Peyer's patch (tissue), 4 donors: ENCODE measurements at places on chromosomes 2 and 18. TPM values are rescaled to one million over a fixed set of nuclear protein-coding genes. Genes with fewer than 3 reads are reported as not detected.
A peak's percentile ranks its signal among the peaks of the same experiment; 100 is the strongest.

PROM2 gene
- total RNA-seq: 53.6 TPM

GRCh38 chr2:46175419-46175818 is 121.8 kb upstream of the EPAS1 start:
- H3K4me1 ChIP-seq: no peaks in the 10 kb centered on the region
- no peaks in the 10 kb centered on the region for H3K27me3 ChIP-seq
- H3K27ac ChIP-seq: no peak overlapping the region
- no peaks in the 10 kb centered on the region for H3K36me3 ChIP-seq
- no peak for DNase-seq

DNA sequence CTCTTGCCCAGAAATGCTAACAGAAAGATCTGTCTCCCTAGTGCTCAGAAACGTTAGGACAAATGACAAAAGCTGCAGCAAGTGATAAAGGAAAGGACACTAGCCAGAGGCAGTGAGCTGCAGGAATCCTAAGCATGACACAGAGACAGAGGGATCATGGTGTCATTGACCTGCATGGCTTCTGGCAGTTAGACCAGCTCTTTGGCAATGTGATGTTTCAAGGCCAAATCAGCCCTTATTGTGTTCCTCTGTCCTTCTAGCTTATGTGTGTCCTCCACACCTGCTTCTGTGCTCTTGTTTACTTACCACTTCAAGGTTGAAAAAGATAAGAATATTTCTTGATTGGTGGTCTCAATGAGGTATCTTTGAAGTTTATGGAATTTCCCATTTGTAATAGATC is 120.8 kb downstream of the RHBDD1 start:
- no peak for DNase-seq
- H3K4me3 ChIP-seq: no peak overlapping the region
- no peaks in the 10 kb centered on the region for H3K4me1 ChIP-seq
- no peaks in the 10 kb centered on the region for H3K36me3 ChIP-seq

GRCh38 chr2:220432645-220433044 is 805.2 kb downstream of the SLC4A3 start:
- no peaks in the 10 kb centered on the region for H3K27me3 ChIP-seq
- no peaks in the 10 kb centered on the region for H3K4me1 ChIP-seq
- no peaks in the 10 kb centered on the region for H3K36me3 ChIP-seq
- no peak overlapping the region for H3K27ac ChIP-seq

- no peaks in the 10 kb centered on the region for H3K4me1 ChIP-seq
- no peaks in the 10 kb centered on the region for H3K27me3 ChIP-seq
- H3K36me3 ChIP-seq: peaks cover 21% of the 10 kb centered on the region
- DNase-seq: no peak
- peak overlapping the region; percentile 83 for H3K4me3 ChIP-seq
- H3K27ac ChIP-seq: peak overlapping the region; percentile 90
These were observed 664 bp downstream of the CCT4 start for GRCh38 chr2:61887717-61888266.

- no peak for DNase-seq
- no peaks in the 10 kb centered on the region for H3K27me3 ChIP-seq
- H3K27ac ChIP-seq: no peak overlapping the region
These were observed 1.3 kb downstream of the CCDC68 start for GRCh38 chr18:54957996-54958395.

SCN3A gene
- 0.95 TPM for total RNA-seq

DNA sequence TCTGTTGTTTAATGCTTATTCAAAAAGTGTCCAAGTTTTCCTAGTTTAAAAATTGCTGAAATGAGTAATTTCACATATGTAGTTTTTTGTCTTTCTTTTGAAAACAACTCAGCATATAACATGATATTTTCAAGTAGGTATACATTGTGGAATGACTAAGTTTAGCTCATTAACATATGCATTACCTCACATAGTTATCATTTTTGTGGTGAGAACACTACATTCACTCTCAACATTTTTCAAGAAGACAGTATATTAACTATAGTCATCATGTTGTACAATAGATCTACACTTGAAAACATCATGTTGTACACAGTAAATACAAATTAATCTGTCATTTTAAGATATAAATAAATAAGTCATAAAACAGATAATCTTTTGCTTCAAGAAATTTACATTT is 340.0 kb downstream of the CCDC85A start:
- H3K4me3 ChIP-seq: no peak overlapping the region
- H3K27me3 ChIP-seq: no peaks in the 10 kb centered on the region
- H3K27ac ChIP-seq: no peak overlapping the region
- no peaks in the 10 kb centered on the region for H3K36me3 ChIP-seq

DNA sequence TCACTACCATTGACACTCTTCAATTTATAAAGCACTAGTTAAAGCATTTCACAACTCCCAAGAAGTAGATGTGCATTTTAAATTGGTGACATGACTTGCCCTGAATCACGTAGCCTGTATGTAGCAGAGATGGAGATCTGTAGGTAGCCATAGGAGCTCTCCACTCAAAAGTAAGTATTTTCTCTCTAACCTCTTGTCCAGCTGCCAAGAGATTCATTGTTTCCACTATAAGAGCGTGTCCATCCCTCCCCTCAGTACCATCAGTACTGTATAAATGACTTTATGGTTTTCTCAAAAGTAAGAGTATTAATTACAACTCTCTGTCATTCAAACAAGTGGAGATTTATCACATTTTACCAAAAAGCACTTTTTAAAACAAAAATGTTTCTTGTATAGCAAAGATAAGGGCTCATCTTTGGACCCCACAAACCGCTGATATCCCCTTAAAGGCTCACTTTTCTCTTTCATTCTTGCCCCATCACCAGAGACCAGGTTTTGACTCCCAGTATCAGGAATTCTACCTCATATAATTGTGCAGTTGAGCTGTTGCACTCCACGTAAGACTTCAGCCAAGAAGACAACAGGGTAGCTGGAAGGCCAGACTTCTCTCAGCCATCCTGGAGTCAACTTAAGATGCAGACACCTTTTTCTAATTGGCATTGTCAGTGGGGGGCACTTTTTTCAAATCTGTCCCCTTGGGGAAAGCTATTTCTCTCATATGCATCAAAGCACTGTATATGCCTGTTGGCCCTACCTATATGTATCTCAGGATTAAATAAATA is 78.0 kb upstream of the GALNT5 start:
- no peak for DNase-seq
- no peak overlapping the region for H3K4me3 ChIP-seq
- H3K27ac ChIP-seq: no peak overlapping the region
- H3K27me3 ChIP-seq: no peaks in the 10 kb centered on the region
- H3K36me3 ChIP-seq: no peaks in the 10 kb centered on the region

GRCh38 chr2:218878926-218879761 is 1.5 kb upstream of the WNT10A start:
- H3K4me3 ChIP-seq: no peak overlapping the region
- peak overlapping the region; percentile 87 for H3K27ac ChIP-seq
- no peaks in the 10 kb centered on the region for H3K4me1 ChIP-seq
- DNase-seq: peak; percentile 23
- H3K27me3 ChIP-seq: peaks cover 23% of the 10 kb centered on the region
- H3K36me3 ChIP-seq: no peaks in the 10 kb centered on the region

PLCL1 gene
- total RNA-seq: 2.8 TPM

MTERF4 gene
- 46.2 TPM for total RNA-seq

DLX1 gene
- not detected for total RNA-seq

DNA sequence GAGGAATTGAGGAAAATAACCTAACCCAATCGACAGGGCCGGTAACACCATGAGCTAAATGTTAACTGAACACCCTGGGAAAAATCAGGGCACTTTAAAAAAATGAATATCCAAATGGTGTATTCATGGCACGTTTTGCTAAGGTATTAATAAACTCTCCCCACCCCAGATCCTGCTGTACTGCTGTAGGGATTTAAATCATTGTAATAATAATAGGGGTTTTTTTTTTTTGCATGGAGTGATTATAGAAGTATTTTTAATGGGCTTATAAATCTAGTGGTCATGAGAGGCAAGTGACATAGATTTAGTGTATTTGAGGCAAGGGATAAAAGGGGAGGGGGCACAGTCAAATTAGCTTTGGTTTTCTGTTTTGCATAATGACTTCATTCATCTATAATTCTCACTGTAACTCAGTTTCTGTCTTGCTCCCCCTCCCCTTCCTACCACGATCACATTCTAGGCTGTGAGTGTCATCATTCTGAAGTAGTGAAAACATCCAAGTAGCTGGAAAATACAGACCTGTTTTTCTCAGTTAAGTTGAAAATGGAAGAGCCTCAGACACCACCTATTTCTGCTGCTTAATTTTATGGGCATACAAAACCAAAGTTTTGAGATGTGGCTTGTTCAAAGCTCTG is 18.2 kb upstream of the MGAT5 start:
- no peak overlapping the region for H3K27ac ChIP-seq
- no peak overlapping the region for H3K4me3 ChIP-seq
- no peak for DNase-seq
- no peaks in the 10 kb centered on the region for H3K36me3 ChIP-seq

DNA sequence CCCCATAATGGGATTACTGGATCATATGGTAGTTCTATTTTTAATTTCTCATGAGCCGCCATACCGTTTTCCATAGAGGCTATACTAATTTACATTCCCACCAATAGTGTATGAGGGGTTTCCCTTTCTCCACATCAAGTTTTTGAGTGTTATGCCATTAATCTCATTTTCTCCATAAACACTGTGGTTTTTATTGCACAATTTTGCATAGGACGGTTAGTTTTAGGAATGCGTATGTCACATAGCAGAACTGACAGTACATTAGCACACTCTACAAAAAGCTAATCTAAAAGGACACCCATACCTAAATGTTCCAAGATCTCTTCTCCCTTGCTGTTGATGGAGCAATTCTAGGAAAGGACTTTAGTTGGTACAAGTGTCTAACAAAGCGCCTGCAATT is 32.5 kb downstream of the DARS1 start:
- no peak overlapping the region for H3K27ac ChIP-seq
- DNase-seq: no peak
- H3K27me3 ChIP-seq: no peaks in the 10 kb centered on the region
- H3K36me3 ChIP-seq: no peaks in the 10 kb centered on the region

DNA sequence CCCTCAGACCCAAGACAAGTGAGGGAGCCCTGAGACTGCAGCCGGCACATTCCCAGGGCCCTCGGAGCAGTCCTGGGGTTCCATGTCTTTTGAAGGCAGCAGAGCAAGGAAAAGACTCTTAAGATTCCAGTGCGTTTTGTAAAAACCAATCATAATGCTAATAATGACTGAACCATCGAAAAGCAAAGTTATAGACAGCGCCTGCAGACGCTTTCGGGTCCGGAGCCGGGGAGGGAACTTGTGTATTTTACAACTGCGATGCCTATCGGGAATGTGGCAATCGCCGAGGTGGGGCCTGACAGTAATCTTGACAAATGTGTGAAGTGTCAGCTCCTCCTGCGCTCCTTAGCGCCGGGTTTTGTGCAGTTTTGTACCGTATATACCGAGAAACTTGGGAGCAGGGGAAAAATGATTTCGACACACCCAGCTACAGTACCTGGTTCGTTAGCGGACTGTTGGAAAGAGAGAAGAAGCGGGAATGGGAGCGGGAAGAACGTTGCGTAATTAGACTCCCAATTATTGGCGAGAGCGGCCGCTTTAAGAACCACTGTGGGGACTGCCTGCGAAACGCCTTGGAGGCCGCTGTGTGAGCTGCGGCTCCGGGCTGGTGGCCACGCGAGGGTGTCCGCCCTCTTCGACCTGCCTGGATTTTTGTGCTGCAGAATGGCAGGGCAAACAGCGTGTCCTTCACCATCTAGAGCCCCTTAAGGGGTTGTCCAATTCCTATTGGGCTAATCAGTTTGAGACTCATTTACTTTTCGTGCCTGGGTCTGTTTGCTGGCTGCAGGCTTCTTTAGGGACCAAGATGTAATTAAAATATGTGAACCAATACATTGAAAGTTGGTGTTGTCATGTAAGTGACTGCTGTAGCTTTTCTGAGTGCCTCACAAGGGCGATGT is 2.4 kb downstream of the EPAS1 start:
- no peaks in the 10 kb centered on the region for H3K27me3 ChIP-seq
- H3K27ac ChIP-seq: peak overlapping the region; percentile 92
- no peaks in the 10 kb centered on the region for H3K4me1 ChIP-seq
- peak overlapping the region; percentile 60 for H3K4me3 ChIP-seq

DNA sequence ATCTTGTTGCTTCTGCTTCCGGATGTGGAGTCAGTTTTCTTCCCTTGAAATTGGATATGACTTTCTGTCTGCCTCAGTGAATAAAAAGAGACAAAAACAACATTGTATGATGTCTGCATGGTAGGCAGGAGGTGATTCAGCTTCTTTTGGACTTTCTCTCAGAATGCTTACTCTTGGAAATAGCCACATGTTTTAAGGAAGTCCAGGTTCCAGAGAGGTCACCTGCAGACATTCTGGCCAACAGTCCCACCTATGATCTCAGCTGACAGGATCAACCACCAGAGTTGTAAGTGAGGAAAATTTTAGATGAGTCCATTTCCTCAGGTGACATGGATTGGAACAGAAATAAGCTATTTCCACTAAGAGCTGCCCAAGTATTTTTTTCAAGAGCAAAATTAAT is 508.7 kb upstream of the FAM98A start:
- no peak overlapping the region for H3K27ac ChIP-seq
- H3K36me3 ChIP-seq: no peaks in the 10 kb centered on the region
- no peaks in the 10 kb centered on the region for H3K27me3 ChIP-seq
- H3K4me3 ChIP-seq: no peak overlapping the region

CHRNA1 gene
- not detected for total RNA-seq

DNA sequence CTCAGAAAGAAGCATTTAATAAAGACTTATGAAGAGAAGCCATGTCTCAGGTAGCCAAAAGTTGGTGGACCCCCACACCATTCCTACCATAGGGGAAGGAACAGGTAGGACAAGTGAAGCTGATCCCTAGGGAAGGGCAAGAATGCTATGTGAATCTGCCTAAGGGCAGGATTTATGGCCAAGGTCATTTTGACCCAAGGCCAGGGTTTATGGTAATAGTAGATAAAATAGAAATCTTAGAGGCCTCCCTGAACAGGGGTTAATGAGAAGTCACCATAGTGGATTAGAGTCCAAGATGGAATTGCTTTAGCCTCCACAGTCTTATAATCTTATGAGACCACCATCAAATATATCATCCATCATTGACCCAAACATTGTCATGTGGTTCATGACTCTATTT is 26.0 kb upstream of the UBE2F start:
- H3K4me3 ChIP-seq: no peak overlapping the region
- H3K4me1 ChIP-seq: no peaks in the 10 kb centered on the region
- H3K27ac ChIP-seq: no peak overlapping the region
- no peaks in the 10 kb centered on the region for H3K27me3 ChIP-seq
- DNase-seq: no peak
- H3K36me3 ChIP-seq: no peaks in the 10 kb centered on the region

DNA sequence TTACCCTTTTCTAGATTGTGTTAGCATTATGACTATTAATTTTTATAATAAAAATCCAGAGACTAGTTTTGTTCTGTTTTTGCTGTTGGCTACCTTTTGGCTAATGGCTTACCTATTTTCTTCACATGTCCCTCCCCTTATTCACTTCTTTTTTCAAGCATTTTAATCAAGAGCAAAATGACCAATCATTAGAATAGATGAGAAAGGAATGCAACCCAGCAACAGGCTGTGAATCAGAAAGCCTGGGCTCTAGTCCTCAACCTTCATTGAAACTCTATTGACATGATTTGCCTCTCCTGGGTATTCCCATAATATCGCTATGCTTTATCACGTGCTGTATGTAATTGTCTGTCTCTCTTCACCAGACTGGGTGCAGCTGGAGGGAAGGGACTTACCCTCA is 370.1 kb downstream of the IRS1 start:
- H3K4me1 ChIP-seq: no peaks in the 10 kb centered on the region
- H3K36me3 ChIP-seq: no peaks in the 10 kb centered on the region
- no peak overlapping the region for H3K27ac ChIP-seq
- H3K4me3 ChIP-seq: no peak overlapping the region
- DNase-seq: no peak
